ENCODE measurements at places on chromosomes 11 and 22.
A peak's percentile ranks its signal among the peaks of the same experiment; 100 is the strongest.

DNA sequence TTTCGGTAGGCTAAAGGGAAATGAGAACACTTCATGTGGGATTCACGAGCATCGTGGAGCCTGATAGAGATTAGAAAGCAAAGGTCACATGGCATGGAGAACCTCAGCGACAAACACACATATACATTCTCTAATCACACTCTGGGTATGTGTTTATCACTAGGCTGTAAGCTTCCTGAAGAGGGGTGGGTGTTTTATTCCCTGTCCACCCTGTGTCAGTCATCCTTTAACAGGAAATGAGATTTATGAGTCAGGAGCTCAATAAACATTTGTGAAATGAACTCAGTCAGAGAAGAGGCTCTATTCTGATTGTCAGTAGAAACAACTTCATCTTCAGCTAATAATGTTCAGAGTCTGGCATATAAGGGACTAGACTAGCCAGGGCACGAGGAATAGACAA is 71.7 kb upstream of the EIF3M start:
- DNase-seq = peak; percentile 34

DNA sequence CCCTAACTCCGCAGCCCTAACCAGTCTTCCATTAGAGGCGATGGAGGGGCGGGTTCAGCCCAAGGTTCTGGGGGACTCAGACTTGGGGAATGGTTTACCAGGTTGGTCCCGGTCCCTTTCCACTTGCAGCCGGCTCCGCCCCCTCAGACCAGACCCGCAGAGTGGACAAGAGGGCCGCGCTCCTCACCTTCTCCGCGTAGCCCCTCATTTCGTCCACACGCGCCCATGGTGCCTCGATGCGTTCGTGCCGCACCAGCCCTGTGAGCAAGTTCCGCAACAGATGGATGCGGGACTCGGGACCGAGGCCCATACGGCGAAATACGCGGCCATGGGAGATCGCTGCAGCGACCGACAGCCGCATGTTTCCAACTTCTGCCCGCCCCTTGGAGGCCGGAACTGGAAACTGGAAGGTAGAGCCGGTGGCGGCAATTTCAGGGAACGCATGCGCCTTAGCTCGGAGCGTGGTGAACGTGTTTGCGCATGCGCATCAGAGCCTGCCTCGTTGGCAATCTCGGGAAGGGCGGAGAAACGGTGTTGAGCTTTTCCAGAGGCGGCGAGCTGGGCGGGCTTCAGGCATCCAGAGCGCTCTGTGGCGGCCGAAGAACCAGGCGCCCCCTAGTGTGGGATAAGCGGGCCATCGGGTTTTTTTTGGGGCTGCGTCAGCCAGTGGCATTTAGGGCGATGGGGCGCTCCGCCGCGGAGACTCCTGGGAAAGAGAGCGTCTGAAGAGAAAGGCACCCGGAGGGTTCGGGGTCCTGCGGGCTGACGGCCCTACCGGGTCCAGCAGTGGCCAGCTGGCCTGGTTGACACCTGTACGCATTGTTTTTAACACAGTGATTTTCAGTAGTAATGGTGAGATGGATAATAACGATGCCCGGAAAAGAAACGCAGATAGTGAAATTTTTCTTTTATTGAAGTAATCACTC is at the start of gene MRPL17:
TSS of gene MRPL17 (minus strand) at position 405 of the 926 bp plus-strand sequence. CDS start at position 361, 44 bp downstream.
- peak; percentile 98 for DNase-seq

DNA sequence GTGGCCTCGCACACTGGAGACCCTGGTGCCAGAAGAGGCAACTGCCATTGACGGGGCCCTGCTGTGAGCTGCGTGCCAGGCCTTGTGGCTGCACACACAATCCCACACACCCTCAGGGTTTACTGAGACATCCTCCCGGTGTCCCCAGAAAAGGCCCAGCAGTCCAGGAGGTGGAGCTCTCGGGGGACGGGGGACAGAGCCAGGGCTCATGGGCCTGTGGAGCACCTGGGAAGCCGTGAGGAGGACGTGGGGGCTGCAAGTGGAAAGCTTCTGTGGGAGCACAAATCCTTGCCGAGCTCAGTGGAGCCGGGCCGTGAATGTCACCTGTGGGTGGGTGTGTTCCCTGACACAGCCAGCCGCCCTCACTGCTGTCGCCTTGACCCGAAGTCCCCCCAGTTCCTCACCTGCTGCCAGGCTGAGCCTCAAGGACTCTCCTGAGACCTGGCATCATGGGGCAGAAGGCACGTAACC is 609.7 kb downstream of the TBC1D22A start:
- no peak for DNase-seq

DNA sequence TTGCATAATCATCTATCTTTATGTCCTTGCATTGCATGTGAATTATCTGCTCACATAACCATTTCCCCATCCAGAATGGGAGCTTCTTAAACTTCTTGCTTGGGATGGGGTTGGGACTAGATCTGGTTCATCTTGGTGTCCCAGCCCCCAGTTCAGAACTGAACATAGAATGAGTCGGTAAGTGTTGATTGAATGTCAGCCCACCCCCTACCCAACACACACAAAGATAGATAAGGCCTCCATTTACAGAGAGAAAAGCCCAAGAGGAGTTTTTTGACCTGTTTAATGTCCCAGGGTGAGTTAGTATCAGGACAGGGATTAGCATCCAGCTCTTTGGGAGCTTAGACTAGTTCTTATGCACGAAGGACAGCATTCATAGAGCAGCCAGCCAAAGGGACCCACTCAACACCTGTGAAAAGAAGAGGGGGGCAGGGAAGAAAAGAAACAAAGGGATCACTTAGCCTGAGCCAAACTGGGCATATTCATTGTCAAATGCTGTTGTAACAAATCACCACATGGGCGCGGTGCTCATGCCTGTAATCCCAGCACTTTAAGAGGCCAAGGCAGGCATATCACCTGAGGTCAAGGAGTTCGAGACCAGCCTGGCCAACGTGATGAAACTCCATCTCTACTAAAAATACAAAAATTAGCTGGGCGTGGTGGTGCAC is 57.4 kb downstream of the CHRDL2 start:
- DNase-seq = no peak

- DNase-seq = peak; percentile 68
Observed at GRCh38 chr11:63918507-63919191, 1.7 kb upstream of the RCOR2 start.

DNA sequence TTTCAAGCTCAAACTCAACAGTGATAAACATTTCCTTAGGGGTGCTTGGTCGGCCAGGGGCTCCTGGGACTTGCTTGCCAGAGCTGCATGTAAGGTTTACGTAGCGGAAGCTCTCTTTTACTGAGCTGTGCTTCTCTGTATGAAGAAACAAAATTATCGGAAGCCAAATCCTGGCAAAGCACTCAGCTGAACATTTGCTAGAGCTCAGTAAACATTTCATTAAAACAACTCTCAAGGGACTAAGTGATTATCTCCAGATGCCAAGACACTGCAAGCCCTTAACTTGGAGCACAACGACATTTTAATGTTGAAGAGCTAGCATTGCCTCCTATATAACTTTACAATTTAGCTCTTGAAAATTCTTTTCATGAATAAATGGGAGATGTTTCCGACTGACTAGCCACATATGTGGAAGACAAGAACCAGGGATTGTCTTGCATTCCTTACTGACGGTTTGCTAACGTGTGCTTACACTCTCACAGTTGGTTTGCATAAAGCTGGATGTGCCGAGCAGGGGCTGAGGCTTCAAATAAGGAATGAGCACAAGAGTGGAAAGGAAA is 43.4 kb downstream of the SCUBE2 start:
- no peak for DNase-seq

DNA sequence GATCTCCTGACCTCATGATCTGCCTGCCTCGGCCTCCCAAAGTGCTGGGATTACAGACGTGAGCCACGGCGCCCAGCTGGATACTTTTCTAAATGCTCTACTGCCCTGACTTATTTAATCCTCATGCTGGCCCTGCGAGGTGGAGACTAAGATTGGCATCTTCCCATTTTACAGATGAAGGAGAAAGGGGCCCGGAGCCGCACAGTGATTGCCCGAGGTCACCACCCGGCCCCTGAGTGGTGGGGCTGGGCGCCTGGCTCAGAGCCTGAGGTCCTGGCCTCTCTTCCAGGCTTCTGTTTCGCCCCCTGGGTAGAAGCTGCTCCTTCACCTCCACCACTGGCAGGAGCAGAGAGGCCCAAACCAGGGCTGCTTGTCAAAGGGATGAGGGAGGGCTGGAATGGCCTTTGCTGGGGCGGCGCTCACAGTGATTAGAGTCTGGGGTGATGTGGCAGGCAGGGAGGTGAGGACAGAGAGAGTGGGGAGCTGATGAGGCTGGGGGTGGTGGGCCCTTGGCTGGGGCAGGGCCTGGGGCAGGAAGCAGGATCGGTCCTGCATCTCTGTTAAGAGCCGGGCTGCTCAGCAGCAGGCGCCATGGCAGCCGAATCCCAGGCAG is 15.4 kb upstream of the MPPED1 start:
- no peak for DNase-seq

DNA sequence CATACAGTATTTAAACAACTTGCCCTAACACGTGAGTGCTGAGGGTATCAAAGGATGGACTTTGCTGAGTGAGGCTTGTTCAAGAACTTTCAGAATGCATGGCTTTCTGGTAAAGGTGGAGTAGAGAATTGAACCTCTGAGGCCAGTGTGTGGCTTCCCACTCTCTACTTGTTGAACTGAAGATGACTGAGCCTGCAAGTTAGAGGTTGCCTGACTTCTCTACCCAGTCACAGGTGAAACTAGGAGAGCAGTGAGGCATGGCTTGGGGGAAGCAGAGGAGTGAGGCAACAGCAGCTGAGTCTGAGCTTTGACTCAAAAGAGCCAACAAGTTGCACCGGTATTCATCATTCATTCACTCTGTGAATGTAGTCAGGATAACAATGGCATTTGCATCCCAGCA is 256.4 kb upstream of the SESN3 start:
- no peak for DNase-seq

- no peak for DNase-seq
Observed at GRCh38 chr11:1570001-1570453, 2.0 kb downstream of the DUSP8 start.

DNA sequence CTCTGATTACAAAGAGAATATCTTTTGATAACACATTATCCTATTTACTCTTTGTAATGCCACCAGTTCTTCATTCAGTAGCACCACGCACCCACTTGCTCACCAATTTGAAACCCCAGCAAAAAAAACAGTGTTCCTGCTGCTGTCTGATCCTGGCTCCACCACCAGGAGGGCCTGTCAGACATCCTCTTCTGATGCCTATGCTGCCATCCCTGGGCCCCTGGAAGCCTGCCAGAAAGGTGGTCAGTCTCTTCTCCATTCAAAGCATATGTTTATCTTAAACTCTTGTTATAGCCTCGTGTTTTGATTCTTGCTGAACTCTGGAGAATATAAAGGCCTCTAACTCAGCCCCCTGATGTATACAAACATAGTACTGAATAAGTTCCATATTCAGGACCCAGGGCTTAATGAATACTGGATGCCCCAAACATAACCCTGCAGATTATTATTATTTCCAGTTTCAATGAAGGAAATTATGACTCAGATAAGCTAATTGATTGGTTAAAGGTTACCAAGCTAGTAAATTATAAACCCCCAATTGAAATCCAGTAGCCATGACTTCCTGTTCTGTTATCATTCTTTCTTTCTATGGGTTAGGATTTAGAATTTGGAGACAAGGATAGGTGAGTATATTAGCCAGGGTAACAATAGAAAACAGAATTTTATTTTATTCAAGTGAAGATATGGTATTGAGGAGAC is 116.7 kb downstream of the NTM start:
- no peak for DNase-seq

- DNase-seq = no peak
Observed at GRCh38 chr11:130911306-130911705, 5.0 kb downstream of the SNX19 start.

DNA sequence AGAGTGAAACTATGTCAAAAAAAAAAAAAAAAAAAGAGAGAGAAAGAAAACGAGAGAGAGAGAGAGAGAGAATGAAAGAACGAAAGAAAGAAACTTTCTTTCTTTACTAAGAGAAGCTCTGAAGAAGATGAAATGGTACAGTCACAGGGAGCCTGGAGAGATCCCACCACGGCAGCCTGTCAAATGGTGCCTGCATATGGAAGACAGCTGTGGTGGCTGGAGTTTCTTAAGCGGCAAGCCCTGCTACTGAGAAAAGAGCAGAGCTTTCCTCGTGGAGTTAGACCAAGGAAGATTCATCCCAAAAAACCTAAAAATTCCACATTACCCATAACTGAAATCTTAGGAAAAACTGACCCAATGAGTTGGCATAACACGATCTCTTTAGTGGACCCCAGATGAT is 66.7 kb downstream of the MICAL3 start:
- no peak for DNase-seq

- DNase-seq = no peak
Observed at GRCh38 chr11:80831374-80831773, 1390.5 kb upstream of the TENM4 start.

DNA sequence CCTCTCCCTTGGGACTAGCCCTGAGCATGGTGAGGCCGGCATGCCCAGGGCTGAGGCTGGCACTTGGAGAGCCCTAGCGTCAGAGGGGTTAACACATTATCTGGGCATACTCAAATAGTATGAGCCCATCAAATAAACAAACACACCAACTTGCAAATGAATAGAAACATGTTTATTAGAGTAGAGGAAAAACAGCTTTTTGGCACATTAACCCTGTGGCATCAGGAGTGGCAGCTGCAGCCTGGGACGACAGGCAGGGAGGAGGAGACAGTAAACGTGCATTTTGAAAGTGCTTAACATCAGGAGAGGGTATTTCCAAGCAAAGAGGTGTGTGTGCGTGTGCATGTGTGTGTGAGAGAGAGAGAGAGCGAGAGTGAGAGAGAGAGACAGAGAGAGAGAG is 684.9 kb downstream of the NTM start:
- DNase-seq = no peak

DNA sequence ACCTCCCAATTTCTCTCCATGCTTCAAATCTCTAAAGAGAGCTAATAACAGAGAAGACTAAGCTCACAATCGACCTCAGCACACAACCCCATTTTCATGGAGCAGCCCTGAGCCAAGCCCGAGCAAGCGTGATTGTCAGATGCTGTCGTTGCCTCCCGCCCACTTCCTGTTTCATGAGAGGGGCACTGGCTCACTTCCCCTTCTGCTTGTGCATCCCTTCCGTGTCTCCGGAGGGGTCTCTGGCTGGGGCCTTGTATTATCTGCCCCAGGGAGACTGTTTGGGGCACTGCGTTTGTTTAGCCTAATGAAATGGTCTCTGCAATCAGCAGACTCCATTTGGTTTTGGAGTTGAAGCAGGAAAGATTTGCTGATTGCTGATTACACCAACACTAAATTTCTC is 181.3 kb upstream of the SEZ6L start:
- DNase-seq = peak; percentile 81

- DNase-seq = no peak
Observed at GRCh38 chr22:27843441-27843840, 41.9 kb upstream of the MN1 start.

Measured in NB4 (cell line).